ENCODE measurements at places on chromosomes 12 and 14.
A peak's percentile ranks its signal among the peaks of the same experiment; 100 is the strongest.

GRCh38 chr12:118714051-118714460 lies 267.3 kb upstream of the SRRM4 start:
- peak; percentile 68 for DNase-seq

- DNase-seq, result no peak
Measured at GRCh38 chr12:132146098-132146497, 1.8 kb downstream of the NOC4L start.

DNA sequence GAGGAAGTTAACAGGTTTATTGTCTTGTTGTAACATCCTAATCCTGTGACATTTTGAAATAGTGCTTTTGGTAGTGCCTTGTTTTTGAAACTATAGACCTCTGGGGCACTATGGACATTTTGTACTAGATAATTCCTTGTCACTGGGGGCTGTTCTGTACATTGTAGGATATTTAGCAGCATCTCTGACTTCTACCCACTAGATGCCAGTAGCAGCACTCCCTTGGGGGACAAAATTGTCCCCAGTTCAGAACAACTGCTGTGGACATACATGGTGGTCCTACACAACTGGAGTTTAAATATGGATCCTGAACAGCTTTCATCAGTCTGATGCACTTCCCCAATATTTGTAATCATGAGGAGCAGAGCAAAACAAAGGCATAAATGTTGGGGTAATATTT lies 264.7 kb downstream of the RAD51B start:
- DNase-seq, result no peak

GRCh38 chr14:87690076-87690613 lies 302.8 kb downstream of the GALC start:
- DNase-seq, result no peak

GRCh38 chr12:68252077-68252476 lies 1.3 kb downstream of the IL22 start:
- DNase-seq, result no peak

DNA sequence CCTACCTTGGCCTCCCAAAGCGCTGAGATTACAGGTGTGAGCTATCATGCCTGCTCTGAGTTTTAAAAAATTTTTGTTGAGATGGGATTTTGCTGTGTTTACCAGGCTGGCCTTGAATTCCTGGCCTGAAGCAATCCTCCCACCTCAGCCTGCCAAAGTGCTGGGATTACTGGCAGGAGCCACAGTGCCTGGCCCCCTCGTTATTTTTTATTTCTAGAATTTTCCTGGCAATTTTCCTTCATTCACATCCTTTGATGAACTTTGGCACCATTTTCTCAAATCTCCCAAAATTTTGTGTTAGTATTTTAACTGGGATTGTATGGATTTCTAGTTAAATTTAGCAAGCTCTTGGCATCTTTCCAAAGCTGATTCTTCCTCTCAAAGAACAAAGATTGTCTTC lies 24.6 kb upstream of the SCARB1 start:
- DNase-seq, result no peak

DNA sequence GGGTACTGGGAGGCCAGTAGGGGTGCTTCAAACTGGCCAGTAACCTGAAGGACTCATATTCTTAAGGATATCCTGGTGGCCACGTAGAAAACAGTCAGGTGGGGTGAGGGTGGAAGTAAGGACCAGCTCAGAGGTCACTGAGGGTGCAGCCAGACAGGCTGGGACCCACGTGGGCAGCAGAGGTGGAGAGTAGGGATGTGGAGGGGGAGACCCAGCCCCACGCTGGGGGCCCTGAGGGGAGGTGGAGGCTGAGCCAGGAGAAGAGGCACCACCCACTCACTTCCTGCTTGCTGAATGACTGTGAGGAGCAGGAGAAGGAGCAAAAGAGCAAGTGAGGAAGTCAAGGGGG lies 12.6 kb upstream of the SERPINA3 start:
- DNase-seq, result no peak

GRCh38 chr12:132686825-132687210 lies 324 bp downstream of the POLE start:
- DNase-seq, result peak; percentile 22
